ENCODE measurements at places on chromosomes 7 and 10.

GRCh38 chr10:126372396-126372795 is 15.9 kb downstream of the ADAM12 start:
- DNase-seq, result no peak

DNA sequence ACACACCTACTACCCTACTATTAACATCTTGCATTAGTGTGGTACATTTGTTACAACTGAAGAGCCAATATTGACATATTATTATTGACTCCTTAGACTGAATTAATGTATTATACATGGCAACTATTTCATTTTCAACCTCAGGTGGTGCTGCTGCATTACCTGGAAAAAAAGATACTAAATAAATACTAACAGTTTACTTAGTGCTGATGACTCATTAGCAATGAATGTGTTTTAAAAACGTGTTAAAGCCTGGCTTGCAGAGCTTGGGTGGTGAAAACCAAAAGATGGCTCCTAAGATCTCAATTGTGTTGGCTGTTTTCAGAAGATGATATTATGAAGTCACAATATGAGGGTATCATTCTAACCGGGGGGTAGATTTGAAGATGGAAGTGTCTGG is 34.8 kb downstream of the CFAP43 start:
- no peak for DNase-seq

DNA sequence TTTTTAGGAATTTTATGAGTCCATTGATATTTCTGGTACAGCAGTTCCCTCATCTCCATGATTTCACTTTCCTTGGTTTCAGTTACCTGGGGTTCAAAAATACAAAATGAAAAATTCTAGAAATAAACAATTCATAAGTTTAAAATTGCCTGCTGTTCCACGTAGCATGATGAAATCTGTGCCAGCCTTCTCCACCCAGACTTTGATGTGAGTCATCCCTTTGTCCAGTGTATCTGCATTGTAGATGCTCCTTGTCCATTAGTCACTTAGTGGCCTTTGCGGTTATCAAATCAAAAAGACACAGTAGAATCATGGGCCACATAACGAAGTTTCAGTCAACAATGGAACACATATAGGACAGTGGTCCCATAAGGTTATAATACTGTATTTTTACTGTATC is 286.9 kb downstream of the PTEN start:
- DNase-seq, result peak; percentile 42

GRCh38 chr10:131081376-131081775 is 230.1 kb downstream of the TCERG1L start:
- no peak for DNase-seq

- DNase-seq, result no peak
Measured at GRCh38 chr10:99905971-99906370, 103.8 kb downstream of the DNMBP start.

- no peak for DNase-seq
Measured at GRCh38 chr10:42973411-42973810, 103.5 kb upstream of the RET start.

DNA sequence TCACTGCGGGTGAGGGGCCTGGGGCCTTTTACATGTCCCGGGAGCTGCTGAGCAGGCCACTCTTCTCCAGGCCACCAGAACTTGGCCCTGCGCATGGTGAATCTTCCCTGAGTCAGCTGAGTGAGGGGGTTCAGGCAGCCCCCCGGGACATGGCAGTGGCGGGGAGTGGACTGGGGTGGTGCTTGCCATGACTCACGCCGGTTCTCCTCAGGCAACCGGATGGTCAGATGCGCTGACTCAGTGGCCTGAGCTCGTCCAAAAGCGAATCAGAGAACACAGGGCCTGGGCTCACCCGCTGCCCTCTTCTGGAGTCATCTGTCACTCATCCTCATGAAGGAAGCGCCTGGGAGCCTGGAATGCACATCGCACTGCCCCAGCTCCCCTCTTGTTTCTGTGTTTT is 33.5 kb downstream of the HTRA1 start:
- peak; percentile 91 for DNase-seq

DNA sequence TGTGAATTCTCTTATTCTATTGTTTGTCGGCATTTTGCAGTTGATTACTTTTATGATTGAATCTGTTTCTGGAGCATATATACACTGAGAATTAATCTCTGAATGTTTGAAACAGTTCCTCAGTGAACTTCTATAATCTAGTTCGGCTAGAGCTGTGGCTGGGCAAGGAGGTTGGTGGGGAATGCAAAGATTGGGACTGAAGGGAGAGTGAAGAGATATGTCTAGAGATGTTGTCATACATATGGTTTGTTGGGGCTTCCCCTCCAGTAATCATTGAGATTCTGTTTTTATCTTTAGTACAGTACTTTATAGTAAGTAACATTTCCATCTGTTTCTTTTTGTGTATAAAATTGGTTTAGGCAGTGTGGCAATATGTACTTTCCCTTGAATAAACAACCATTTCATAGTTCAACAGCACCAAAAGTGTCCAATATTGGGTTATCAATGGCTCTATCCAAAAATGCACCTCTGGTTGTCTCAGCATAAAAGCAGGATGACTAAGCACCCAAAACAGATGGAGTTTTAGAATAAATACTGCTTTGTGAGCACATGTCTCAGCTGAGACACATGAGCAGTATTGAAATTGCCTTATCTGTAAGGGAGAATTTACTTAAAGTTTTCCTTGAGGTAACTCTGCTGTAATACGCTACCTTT is 36.7 kb downstream of the WAC start:
- DNase-seq, result peak; percentile 31
